ENCODE measurements at places on chromosomes 16 and 17.

- DNase-seq, result no peak
Measured at GRCh38 chr17:76179496-76180467, 38.7 kb upstream of the FOXJ1 start.

DNA sequence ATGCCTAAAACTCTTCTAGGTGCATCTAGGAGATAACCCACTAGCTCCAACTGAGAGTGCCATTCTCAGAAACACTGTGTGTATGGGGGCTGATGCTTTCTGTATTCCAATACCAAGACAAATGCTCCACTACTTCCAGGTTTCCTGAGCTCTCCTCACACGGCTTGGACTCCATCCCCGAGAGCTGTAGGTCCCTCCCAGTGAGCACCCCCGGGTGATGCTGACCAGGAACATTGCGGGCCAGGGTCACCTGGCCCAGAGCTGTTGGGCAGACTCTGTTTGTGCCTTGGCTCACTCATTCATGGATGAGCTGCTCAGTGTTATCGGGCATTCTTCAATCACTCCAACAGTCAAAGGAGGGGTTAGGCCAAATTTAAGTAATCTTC lies 7.0 kb downstream of the CUEDC1 start:
- no peak for DNase-seq

GRCh38 chr17:35965272-35965671 lies 16.0 kb downstream of the CCL16 start:
- DNase-seq, result no peak

DNA sequence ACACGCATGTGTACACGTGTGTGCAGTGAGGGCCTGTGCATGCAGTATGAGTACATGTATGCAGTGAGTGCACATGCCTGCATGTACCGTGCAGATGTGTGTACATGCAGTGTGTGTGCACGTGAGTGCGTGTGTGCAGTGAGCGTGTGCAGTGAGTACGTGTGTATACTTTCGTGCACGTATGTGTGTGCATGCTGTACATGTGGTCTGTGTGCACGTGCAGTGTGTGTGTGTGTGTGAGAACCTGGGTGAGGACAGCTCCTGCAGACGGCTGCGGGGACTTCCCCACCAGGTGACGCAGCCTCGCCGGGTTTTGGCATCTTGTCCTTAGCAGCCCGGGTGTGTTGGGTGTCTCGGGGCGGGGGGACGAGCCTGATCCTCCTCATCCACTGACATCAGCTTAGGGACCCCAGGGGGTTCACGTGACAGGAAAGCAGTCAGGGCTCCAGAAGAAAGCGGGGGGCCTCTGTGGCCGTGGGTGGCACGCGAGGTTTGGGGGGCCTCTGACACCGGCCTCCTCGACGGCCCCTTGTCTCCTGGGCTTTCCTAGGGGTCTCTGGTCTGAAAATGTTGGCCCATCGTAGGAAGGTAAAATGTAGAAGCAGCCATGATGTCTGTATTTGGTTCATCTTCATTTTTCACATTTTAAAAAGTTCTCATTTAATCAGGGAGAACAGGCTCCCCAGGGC lies 119.6 kb upstream of the ZNF750 start:
- DNase-seq, result no peak

GRCh38 chr17:71899317-71899716 lies 221.5 kb upstream of the SOX9 start:
- no peak for DNase-seq

Data from liver (tissue), 10 donors.